NCI-H187 (cell line): ENCODE measurements at places on chromosomes 6 and 20.

- DNase-seq = no peak
Measured at GRCh38 chr6:135739288-135739687, 112.2 kb upstream of the PDE7B start.

DNA sequence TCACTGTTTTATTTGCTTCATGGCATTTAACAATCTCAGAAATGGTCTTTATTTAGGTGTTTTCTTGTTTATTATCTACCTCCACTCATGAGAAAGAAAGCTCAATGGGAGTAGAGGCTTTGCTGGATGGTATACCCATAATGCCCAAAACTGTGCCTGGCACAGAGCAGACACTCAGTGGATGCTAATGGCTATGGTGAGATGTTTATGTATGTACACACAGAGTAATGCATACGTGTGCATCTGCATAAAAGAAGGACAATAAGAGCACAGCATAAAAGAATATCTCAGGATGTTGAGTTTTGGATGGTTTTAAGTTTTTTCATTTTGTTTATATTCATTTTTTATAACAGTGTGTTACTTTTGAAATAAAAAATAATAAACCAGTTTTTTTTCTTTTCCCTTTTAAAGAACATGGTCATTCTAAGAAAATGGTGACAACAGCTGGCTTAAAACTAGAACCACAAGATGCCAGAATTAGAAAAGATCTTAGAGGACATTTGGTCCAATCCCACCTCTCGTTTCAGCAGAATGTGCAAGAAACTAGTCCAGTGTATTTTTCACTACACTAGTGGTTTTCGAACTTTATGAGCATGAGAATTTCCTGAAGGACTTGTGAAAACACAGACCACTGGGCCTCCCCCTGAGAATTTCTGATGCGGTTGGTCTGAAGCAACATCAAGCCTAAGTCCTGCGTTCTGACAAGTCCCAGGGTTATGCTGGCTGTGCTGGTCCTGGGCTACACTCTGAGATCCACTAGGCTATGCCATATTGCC, 131.9 kb downstream of the FYN start:
- DNase-seq = no peak

GRCh38 chr20:52031563-52032303, 159.8 kb downstream of the ZFP64 start:
- no peak for DNase-seq

GRCh38 chr6:110020888-110021287, 42.8 kb downstream of the GPR6 start:
- no peak for DNase-seq

GRCh38 chr6:106080763-106081095, 5.4 kb upstream of the PRDM1 start:
- no peak for DNase-seq

GRCh38 chr20:57618091-57618763, 2.0 kb downstream of the ZBP1 start:
- no peak for DNase-seq

- DNase-seq = no peak
Measured at GRCh38 chr20:20130399-20130798, 78.1 kb downstream of the CFAP61 start.

DNA sequence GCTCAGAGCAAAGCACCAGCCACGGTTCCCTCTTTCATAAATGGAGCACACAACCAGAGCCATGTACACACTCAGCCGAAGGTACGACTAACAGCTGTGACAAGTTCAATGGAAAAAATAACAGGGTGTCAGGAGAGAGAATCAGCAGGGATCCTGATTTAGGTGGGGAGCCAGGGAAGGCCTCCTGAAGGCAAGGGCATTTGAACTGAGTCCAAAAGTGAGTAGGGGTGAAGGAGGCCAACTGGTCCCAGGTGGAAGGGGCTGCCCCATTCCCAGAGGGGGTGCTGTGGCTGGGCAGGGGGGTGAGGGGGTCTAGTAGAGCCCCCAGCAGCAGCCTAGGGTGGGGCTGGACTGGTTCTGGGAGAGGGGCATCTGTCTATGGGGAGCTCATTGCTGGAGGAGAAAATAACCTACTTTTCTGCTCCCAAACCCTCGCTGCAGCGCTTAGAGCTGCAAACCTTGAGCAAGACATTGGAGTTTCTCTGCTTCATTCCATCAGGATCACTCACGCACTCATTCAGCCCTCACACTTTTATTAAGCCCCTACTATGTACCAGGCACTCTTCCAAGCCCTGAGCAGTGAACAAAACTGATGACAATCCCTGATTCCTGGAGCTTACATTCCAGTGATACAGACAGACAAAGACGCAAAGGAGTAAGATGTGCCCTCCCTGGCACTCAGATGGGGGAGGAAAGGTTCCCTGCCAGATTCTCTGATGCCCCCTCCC, 113.5 kb downstream of the TOX2 start:
- no peak for DNase-seq

DNA sequence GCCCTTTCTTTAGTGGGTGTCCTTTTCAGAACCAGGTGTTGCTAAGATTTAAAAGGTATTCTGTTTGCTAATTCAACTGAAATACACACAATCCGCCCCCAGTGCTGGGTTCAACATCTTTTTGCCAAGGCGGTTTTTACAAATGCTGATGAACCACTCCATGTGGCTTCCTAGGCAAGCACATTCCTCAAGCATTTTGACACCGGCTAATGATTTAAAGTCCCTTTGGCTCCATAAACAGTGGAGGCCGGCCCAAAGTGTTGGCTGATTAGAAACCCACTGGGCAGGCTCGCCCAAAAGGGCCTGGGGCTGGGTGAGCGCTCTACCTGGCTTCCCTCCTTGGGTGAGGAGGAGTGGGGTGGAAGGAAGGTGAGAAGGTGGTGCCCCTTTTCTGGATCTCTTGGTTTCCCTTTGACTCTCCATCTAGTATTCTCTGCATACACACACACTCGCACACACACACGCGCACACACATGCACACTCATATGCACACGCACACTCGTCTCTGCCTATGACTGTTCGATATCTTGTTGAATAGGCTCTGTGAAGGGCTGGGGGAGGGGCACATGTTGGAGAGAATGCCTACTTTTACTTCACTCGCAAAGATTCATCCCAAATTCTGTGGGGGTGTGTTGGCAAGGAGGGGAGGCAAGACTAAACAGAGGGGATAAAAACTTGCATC, 66.7 kb upstream of the ARMC2 start:
- DNase-seq = no peak

- no peak for DNase-seq
Measured at GRCh38 chr6:64786736-64787135, 920.3 kb downstream of the EYS start.

GRCh38 chr6:159646116-159646515, 46.9 kb downstream of the SOD2 start:
- no peak for DNase-seq

- no peak for DNase-seq
Measured at GRCh38 chr6:155481215-155481614, 25.6 kb upstream of the NOX3 start.

GRCh38 chr6:100171533-100172321, 177.7 kb upstream of the MCHR2 start:
- DNase-seq = no peak

GRCh38 chr20:41692479-41693135, 74.4 kb upstream of the CHD6 start:
- peak; percentile 63 for DNase-seq

- DNase-seq = peak; percentile 23
Measured at GRCh38 chr6:116101302-116101718, 657 bp downstream of the NT5DC1 start.

DNA sequence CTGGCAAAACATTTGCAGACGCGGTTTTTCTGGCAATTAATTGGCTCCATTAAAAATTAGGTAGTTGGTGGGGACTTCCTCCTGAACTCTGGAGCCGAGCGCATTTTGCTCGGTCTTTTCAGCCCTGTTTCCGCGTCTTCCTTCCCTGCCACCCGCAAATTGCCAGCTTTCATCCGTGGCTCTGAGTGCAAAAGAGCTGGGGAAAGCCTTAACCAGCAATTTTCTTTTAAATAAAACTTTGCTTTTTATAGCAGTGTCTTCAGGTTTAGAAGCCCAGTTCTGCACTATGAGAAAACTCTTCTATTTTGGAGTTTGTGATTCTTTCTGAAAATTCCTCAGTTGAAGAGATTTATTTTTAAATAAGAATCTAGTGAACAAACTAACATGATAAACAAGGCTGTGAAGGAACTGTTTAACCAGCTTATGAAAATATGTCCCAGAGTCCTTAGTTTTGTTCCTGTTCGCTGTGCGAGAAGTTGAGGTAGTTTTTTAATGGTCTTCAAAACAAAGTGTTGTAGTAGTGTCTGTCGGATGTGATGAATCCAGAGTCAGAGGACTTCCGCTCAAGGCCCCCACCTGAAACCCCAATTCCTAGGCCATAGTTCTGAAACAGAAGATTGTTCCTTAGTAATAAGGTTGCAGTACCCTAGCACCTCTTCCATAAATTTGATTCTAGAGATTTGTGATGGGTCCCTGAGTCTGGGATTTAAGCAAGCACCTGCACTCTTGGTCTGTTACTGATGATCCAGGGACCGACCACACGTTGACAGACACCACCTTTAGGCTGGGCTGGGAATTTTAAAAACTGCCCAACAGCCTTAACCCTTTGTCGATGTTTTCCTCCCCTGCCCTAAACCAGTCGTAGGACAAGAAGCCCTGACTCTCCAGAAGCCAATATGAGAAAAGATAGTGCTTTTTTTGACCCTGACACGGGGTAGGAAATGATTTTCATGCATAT, 950 bp downstream of the KCTD20 start:
- DNase-seq = no peak
